ENCODE measurements at places on chromosomes 1 and 21.

DNA sequence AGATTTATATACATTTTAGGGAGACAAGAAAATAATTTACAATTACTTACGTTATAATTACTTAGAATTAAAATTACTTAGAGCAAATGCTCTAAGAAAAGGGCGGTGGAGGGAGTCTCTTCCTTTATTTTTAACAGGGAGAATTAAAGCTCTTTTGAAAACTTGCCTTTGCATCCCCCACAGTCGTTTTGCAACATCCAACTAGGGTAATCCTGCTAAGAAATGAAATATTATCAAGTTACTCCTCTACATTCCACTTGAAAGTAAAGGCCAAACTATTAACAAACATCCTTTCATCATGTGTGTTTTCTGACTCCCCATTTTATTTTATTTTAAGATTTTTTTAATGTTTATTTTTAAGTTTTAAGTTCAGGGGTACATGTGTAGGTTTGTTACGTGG lies 1358.5 kb downstream of the NCAM2 start:
- DNase-seq = no peak

- peak; percentile 56 for DNase-seq
Observed at GRCh38 chr21:41766883-41767605, at the start of gene RIPK4. TSS of gene RIPK4 (minus strand) at chr21:41767052. CDS start at chr21:41767041, 11 bp downstream.

DNA sequence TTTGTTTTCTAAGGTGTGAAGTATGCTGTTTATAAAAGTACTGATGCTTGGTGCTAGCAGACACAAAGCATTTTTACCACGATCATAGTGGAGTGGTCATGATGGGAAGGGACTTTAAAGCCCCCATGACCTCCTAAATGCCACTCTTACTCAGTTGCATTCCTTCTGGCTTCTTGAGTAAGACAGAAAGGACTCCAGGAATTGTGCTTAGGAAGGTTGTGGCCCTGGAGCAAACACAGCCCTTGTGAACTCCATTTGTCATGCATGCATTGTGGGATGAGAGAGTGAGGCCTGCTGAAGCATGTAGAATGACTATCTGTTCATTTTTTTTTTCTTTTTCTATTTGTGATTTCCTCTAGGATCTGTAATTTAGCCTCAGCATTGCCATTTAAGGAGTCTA lies 34.2 kb downstream of the AK5 start:
- no peak for DNase-seq

DNA sequence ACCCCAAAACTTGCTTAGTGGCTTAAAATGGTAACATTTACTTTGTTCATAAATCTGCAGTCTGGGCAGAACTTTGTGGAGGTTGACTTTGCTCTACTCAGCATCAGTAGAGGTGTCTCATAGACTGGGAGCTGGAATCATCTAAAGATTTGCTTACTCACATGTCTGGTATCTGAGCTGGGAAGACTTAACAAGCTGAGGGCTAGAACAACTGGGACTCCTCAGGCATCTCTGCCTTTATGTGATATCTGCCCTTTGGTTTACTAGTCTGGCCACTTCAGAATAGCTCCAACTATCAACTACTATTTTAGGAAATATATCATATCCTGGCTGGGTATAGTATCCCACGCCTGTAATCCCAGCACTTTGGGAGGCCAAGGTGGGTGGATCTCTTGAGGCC lies 82.5 kb downstream of the C4BPA start:
- no peak for DNase-seq

- DNase-seq = no peak
Observed at GRCh38 chr21:28325618-28326017, 667.1 kb downstream of the LTN1 start.

- DNase-seq = no peak
Observed at GRCh38 chr1:88056881-88057280, 627.2 kb upstream of the PKN2 start.

DNA sequence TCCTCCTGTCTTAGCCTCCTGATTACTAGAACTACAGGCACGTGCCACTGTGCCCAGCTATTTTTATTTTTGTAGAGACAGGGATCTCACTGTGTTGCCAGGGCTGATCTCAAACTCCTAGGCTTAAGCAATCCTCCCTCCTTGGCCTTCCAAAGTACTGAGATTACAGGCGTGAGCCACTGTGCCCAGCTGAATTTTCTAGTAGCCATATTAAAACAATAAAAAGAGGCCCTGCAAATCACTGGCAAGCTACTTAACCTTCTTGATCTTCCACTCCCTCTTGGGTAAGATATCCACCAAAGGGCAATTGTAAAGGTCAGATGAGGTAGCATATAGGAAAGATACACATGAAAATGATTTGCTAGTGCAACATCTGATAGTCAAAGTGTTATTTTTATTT lies 65.6 kb upstream of the SRSF10 start:
- no peak for DNase-seq

- no peak for DNase-seq
Observed at GRCh38 chr1:180947901-180948640, 35.4 kb downstream of the KIAA1614 start.
